ENCODE measurements at places on chromosomes 12 and 14.

GRCh38 chr12:18719922-18720510 lies 17.8 kb downstream of the PLCZ1 start:
- DNase-seq, result no peak

- DNase-seq, result no peak
Observed at GRCh38 chr12:53735-54730, 12.5 kb upstream of the IQSEC3 start.

DNA sequence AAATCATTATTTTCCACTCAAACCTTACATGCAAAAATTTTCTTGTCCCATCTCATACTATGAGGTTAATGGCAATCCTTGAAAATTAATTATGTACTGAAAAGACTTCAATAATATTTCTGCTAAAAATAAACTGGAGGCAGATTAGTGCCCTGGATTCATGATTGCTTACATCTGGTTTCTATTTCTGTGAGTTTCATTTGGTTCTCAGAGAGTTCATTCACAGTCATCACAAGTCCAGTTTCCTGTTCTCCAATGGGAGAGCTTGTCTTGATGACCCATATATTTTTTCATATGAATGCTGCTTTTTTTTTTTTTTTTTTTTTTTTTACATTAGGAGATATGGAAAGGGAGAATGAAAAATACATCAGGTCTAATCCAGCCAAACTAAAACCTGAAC lies 6.6 kb upstream of the PTHLH start:
- no peak for DNase-seq

DNA sequence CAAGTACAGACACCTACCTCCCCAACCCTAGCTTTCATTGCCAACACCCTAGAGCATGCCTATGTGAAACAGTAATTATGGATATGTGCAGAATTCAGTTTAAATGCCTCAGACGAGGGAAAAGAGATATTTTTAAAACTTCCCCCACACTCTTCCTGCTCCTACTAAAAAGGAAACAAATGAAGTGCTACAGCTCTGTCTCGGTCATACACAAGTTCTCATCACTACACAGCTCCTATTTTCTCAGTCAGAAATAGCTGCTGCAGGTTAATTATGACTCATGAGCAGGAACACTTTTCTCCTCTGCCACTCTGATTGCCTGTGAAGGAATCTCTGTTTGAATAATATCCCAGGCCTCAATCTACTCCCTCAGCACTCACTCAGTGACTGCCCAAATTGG lies 703.6 kb upstream of the FLRT2 start:
- no peak for DNase-seq

- DNase-seq, result no peak
Observed at GRCh38 chr12:113955109-113955970, 10.8 kb downstream of the RBM19 start.

GRCh38 chr14:95274279-95274678 lies 45.4 kb downstream of the CLMN start:
- no peak for DNase-seq

- DNase-seq, result no peak
Observed at GRCh38 chr12:65670775-65671174, 153.5 kb upstream of the HMGA2 start.

DNA sequence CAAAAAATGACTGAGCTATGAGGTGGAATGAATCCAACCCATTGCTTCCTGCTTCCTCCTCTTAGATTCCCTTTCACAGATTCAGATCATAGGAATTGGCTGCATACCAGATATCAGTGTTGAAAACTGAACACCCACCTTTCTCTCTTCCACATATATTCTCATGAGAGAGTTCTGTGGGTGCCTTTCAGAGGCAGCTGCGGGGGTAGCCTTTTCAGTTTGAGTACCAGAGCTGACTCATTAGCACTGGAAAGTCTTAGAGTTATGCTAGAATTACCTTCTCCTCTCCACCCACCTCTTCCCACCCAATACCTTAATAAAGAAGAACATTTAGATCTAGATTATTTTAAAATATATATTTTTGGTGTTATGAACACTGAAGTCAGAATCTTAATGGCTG lies 495.4 kb upstream of the SEL1L start:
- DNase-seq, result no peak

GRCh38 chr12:55726971-55727370 lies 1.8 kb downstream of the CD63 start:
- DNase-seq, result no peak

GRCh38 chr12:40203060-40203430 lies 21.8 kb upstream of the LRRK2 start:
- no peak for DNase-seq

- no peak for DNase-seq
Observed at GRCh38 chr14:105309371-105309770, 5.2 kb upstream of the PACS2 start.

DNA sequence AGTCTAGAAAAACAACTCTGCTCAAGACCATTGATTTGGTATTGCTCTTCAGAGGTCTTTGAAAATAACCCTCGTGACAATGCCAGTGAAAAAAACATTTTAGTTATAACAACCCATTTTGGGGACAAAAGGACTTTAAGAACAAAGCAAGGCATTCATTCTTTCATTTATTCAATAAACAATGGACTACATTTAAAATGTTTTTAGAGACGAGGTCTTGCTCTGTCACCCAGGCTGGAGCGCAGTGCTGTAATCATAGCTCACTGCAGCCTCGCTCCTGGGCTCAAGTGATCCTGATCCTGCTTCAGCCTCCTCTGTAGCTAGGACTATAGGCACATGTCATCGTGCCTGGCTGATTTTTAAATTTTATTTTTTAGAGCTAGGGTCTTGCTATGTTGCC lies 7.7 kb upstream of the KICS2 start:
- no peak for DNase-seq

DNA sequence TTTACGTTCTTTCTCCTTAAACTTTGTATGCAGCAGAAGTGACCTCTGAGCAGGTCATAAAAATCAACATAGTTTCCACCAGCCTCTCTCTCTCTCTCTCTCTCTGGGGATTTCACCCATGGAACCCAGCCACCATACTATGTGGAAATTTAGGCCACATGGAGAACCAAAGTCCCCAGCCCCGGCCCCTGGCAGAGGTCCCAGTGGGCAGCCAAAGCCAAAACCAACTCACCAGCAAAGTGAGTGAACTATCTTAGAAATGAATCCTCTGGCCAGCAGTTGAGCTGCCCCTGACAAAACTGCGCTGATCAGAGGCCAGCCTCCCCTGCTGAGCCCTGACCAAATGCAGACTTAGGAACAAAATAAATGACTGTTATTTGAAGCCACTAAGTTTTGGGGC lies 9.2 kb downstream of the DUSP6 start:
- no peak for DNase-seq

GRCh38 chr14:72679141-72679535 lies 214.8 kb downstream of the DPF3 start:
- no peak for DNase-seq

DNA sequence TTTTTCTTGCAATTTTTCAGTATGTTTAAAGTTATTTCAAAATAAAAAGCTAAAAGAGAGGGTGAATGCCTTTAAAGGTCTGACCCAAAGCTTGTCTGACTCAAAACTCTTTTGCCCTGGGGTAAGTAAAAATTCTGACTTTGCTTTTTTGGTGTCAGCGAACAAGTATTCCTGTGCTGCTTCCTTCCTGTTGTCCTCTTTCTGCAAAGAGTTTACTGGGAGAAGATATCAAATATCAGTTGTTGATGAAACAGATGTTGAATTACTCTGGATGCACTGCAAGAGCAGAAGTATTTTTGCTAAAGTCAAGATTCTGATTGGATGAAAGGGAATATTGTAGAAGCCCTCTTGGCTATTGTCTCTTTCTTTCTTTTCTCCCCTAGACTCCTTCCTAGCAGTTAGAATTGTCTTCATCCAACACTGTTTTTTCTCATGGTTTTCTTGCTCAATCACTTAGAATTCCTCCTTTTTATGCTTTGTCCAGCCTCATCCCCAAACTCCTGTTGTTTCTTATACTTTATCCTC lies 62.0 kb downstream of the DACT1 start:
- DNase-seq, result peak; percentile 32

DNA sequence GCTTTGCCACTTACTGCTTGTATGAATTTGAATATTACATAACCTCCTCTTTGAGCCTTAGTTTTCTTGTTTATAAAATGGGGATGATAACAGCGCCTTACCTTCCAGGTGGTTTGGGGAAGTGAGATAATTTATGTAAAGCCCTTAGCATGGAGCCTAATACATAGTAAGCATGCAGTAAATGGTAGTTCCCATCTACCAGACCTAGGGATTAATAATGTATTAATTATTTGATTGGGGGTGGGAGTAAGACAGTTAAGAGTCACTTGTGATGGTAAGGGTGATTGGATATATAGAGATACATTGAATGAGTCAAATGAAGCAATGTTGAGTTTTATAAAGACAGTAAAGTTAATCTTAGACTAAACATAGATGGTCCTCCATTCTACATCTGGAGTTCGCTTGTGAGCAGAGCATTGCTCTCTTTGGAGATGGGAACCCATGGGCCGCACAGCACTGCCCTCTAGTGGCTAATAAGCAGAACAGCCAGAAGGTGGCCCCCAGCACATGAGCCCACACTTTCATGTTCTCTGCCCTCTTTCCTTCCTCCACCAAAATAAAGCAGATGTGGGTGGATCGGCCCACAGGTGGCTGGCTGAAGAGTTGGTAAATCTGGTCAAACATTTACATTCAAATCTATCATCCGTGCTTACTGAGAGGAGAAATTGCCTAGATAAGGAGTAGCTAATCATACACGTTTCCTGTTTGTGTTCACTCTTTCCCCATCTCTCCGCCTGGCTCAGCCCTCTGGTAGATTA lies 26.5 kb upstream of the TAMALIN start:
- no peak for DNase-seq

DNA sequence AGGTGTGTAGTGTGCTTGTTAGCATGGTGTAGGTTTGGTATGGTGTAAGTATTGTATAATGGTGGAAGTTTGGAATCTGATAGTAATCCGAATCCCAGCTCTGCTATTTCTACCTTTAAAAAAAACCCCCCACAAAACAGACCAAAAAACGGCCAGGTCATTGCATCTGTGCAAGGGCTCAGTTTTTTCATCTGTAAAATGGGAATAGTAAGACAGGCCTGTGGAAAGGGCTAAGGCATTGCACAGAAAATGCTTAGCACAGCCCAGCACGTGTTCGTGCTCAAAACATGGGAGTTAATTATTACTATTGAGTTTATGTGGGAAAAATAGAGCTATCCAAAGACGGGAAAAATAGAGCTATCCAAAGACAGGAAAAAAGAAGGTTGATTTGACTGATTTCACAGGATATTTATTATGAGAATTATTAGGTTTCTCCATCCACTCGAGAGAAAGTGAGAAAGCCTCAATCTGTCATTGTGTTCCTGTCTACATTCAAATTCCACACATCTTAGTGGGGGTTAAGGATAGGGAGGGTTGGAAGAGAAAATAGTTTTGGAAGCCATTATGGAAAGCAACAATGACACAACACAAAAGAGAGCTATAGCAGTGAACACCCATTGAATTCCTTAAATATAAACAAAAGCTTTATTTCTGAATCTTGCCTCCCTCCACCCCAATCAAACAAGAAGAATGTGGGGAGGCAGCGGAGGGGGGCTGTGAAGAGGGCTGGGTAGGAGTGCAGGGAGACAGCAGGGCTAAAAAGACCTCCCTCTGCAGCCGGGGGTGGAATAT lies 126.8 kb upstream of the MAX start:
- no peak for DNase-seq

DNA sequence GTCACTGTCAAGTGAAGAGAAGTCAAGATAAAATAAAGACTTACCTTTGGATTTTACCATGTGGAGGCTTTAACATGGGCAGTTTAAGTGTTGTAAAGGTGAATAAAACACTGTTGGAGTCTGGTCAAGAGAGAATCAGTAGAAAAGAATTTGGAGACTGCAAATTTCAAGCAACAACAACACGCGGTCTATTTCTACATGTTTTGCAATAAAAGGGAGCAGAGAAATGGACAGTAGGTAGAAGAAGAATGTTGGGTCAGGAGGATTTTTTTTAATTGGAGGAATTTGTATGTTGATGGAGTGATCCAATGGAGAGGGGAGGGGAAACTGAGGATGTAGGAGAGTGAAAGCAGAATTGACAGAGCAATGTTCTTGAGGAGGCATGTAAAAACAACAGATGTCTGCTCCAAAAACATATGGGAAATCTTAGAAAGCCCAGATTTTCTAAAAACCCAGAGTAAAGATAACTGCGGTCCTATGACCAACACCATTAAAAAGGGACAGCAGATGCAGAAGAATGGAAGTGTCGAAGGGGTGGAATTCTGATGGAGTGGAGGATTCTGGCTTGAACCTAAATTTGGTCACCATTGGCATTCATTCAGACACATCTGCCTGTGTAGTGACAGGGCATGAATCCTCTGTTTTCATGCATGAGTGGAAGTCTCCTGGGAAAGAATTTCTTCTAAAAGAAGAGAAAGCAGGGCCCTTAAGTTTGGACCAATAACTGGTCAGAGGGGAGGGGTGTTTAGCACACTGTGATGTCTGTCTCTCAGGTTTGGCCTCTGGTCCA lies 68.0 kb upstream of the OSBPL8 start:
- DNase-seq, result no peak

GRCh38 chr12:127143020-127143419 lies 1124.0 kb upstream of the TMEM132C start:
- DNase-seq, result no peak

DNA sequence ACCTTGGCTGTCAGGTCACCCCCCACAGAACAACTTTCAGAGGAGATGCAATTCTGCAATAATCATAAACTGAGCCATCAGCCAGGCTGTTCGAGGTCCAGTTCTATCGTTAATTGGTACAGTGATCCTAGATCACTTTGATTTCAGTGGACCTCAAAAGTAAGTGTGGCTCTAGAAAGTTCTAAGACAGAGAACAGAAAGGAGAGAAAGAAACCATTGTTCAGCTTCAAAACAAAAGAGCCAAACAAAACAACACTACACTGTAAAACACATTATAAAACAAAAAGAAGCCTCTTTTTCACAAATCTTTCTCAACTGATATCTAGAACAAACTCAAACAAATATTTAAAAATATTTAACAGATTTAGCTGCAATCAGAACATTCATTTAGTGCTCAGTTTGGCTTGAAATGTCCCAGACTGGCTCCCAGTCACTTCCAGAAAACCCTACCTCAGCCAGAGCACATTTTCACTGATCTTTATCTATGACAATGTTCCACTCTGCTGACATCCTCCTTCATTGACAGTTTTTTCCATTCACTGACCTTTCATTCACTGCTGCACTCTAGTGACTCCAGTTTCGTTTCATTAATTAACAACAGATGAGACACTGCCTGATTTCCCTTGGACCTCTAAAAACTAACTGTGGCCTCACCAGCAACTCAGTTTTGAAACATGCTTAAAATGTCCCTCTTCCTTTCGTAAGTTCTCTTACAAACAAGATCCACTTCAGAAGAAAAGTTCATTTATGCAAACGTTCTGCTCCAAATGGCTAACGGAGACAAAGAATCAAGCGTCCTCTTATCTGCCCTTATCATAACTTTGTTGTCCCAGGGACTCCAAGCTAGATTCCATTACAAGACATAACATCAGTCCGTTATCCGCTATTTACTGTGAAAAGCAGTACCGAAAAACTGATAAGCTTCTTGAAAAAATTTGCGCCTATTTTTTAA lies 56.8 kb downstream of the DUSP16 start:
- peak; percentile 72 for DNase-seq
